ENCODE measurements at places on chromosomes 6 and 20.

GRCh38 chr6:117359581-117359980 lies 66.2 kb downstream of the ROS1 start:
- no peak for DNase-seq

GRCh38 chr6:75601304-75602245 lies at the start of gene SENP6:
Gene SENP6 (plus strand): TSS chr6:75601880. CDS start chr6:75602525, 645 bp downstream.
- DNase-seq = peak; percentile 82

- DNase-seq = no peak
Measured at GRCh38 chr6:75084872-75085381, 120.9 kb downstream of the COL12A1 start.

GRCh38 chr6:31204751-31205145 lies 34.3 kb upstream of the POU5F1 start:
- DNase-seq = no peak

- no peak for DNase-seq
Measured at GRCh38 chr6:34489207-34489805, 23.4 kb downstream of the PACSIN1 start.

DNA sequence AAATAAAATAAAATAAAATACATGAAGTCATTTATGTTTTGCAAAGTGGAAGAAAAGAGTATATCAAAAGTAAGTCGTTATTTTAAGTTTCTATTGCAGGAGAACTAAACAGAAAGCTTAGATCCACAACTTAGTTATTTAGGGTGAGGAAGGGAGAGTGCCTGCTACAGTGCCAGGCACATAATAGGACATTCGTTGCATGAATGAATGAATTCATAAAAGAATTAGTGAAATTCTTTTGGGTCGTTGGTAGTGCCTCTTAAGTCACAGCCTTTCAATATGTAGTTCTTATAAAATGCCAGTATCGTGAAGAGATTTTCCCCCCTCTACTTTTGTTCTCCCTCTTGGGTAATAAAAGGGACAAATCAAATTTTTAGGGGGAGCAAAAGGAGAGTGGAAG lies 29.1 kb downstream of the SF3B5 start:
- no peak for DNase-seq

GRCh38 chr20:5650280-5650691 lies 99.9 kb upstream of the SHLD1 start:
- no peak for DNase-seq

DNA sequence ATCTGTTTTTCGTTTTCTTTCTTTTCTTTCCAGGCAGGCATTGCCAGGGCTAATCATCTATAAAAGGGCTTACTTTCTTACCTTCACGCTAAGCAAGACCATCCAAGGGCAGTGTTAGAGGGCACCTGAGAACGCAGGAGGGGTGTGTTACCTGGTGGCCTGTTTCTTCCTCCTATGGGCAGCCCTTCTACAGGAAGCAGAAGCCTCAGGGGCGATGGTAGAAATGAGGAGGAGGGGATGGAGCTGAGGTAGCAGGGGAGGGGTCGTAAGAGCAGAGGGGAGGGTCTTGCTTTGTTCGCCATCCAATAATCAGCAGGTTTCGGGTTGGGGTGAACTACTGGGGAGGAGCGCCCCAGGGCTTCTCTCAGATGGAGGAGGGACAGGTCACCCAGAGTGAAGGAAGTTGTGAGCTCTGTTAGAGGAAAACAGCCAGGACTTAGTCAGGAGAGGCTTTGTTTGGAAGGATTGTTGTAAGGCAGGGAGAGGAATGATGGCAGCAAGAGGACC lies 1.5 kb upstream of the CCR6 start:
- DNase-seq = no peak

DNA sequence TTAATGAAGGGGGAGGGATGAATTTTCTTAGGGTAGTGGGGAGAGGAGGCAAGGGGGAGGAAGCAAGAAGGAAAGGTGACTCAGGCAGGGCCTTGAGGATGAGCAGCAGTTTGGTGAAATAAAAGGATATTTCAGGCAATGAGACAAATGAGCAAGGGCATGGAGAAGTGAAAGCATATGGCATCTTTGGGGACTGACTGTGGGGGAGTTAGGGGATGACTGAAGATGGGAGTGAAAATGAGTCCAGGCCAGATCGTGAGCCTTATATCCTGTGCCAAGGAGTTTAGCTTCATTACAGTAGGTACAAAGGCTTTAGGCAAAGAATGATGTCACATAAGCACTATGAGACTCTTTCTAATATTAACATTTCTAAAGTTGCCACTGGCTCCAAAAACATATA lies 51.9 kb downstream of the ILRUN start:
- no peak for DNase-seq

GRCh38 chr6:4503700-4504099 lies 272.5 kb upstream of the CDYL start:
- no peak for DNase-seq

DNA sequence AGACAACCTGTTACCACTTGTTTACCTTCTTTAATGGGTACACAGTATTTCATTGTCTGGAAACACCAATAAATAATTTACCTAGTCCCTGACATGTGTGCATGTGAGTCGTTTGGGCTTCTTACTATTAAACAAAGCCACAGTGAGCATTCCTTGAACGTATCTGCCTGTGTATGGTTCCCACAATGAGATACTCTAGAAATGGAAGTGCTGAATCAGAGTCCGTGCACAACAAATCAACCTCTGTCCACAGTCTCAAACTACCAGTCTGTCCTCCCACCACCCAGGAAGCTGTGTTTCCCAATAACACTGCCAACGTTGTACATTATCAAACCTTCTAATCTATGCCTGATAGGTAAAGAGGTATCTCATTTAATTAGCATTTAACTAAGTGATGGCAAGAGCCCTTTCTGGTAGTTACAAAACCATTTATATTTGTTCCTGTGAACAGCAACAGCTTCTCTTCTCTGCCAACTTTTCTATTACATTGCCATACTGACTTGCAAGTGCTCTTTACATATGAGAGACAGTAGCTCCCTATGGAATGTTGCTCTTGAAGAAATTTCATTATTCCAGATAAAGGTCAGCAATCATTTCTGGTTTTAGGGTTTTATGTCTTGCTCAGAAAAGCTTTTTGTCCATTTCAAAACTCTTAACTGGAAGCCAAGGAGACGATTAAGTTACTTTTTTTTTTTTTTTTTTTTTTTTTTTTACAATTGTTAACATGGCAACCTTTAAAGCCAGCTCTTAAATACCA lies 14.7 kb downstream of the JAG1 start:
- DNase-seq = no peak

DNA sequence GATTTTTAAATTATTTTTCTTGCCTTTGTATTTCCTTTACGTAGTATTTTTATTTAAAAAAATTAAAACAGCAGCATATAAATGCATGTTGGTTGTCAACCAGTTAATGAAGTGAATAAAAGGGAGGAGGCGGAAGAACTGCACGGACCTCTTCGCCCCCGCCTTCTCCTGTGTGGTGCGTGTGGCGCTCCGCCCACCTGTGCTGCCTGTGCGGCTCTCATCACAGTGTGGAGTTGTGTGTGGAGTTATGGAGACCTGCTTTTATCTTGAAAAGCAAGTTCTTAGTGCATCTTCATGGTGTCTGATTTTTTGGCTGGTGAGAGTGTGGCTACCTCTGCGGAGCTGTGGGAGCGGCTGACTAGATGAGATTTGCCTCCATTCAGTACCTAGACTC lies 58.4 kb downstream of the PTPN1 start:
- no peak for DNase-seq
